ENCODE measurements at places on chromosomes 3 and 15. TPM values are rescaled to one million over a fixed set of nuclear protein-coding genes. Genes with fewer than 3 reads are reported as not detected.

Gene KIF7
- 15.8 TPM for total RNA-seq

Gene SLC6A20
- 6.2 TPM for total RNA-seq

Gene ZNF445
- 36.9 TPM for total RNA-seq

Gene CASR
- 0.05 TPM for total RNA-seq

Gene ATP13A4
- total RNA-seq: 14.6 TPM

Gene LYSMD4
- total RNA-seq: 29.0 TPM

Gene USF3
- total RNA-seq: 26.9 TPM

Gene LIPH
- total RNA-seq: 3.3 TPM

Gene NAALADL2
- 43.9 TPM for total RNA-seq

Data from camera-type eye (tissue), 1 donor.